ENCODE measurements at places on chromosomes 5 and 9.

DNA sequence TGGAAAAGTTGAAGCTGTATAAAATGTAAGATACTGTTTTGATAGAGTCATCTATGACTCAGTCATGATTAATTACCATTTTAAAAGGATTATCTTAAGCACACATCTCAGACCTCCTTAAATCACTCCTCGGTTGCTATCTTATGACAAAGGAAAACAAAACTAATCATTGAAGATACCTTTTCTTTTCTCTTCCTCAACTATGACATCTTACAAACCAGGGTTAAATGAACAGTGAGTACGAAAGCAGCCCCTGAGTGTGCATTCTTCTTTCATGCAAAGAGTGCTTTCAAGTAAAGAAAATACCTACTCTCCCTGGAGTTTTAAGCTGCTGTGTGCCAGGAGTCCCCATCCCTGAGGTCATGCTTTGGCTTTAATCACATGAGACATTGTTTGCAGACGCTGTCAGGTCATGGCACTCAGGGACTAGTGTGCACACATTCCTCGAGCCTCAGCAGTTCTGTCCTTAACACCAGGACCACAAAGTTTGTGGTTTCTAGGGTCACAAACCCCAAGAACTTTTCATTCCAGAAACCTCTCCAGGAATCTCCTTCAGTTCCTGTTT is 86.7 kb upstream of the ICE1 start:
- DNase-seq: no peak

DNA sequence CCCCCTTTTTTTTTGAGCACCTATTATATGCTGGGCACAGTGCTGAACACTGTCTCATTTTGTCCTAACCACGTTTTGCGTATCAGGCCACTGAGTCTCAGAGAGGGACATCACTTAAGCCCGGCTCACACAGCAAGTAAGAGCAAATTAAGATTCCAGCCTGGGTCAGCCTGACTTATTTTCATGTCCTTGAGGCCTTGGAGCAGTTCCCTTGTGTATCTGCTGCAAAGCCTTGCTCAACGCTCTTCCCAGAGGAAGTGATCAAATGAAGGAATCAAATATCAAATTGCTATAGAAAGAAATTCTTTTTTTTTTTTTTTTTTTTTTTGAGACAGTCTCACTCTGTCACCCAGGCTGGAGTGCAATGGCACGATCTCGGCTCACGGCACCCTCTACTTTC is 30.7 kb downstream of the ERGIC1 start:
- no peak for DNase-seq

DNA sequence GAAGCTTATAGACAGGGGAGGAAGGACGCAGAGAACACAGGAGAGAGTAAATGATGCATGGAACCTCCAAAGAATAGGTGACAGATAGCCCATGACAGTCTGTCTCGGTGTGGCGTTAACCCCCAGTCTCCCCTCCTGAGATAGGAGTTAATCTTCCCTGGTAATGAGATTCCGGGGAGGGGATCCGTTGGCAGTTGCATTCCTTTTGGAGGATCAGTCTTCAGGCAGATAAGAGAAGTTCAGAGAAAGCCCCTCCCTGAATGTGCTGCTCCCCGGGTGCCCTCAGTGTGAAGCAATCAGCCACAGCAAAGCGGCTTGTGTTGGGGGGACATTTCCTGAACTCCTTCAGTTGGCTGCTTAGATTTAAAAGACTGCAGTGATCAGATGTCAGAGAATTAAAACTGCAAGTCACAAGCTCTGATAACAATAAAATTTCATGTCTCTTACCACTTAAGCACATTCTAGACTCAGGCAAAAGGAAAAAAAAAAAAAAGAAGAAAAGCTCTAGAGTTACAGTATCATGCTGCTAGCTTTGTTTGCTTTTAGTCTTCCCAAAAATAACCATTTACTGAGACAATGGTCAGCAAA is 121.1 kb downstream of the EGFLAM start:
- no peak for DNase-seq

- no peak for DNase-seq
These were observed 88.0 kb downstream of the BNC2 start for GRCh38 chr9:16782490-16782889.

GRCh38 chr5:17951392-17952169 is 317.3 kb downstream of the TAF11L14 start:
- DNase-seq: no peak

DNA sequence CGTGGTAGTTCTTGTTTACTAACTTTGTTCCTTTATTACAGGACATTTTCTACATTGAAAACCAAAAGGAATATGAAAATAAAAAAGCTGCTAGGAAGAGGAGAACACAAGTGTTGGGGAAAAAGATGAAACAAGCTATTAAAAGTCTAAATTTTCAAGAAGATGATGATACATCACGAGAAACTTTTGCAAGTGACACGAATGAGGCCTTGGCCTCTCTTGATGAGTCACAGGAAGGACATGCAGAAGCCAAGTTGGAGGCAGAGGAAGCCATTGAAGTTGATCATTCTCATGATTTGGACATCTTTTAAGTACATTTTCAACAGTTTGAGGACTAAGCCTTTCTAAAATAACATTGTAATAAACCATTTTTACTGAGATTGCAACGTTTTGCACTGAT is 23.8 kb downstream of the PHAX start:
- DNase-seq: no peak

- DNase-seq: no peak
These were observed 237.5 kb downstream of the CHSY3 start for GRCh38 chr5:130141659-130142320.

GRCh38 chr5:137281201-137281600 is 217.9 kb downstream of the SPOCK1 start:
- no peak for DNase-seq

GRCh38 chr5:168356592-168356991 is 65.1 kb downstream of the WWC1 start:
- DNase-seq: no peak

- DNase-seq: no peak
These were observed 145.7 kb upstream of the TRPC7 start for GRCh38 chr5:136511046-136511445.

DNA sequence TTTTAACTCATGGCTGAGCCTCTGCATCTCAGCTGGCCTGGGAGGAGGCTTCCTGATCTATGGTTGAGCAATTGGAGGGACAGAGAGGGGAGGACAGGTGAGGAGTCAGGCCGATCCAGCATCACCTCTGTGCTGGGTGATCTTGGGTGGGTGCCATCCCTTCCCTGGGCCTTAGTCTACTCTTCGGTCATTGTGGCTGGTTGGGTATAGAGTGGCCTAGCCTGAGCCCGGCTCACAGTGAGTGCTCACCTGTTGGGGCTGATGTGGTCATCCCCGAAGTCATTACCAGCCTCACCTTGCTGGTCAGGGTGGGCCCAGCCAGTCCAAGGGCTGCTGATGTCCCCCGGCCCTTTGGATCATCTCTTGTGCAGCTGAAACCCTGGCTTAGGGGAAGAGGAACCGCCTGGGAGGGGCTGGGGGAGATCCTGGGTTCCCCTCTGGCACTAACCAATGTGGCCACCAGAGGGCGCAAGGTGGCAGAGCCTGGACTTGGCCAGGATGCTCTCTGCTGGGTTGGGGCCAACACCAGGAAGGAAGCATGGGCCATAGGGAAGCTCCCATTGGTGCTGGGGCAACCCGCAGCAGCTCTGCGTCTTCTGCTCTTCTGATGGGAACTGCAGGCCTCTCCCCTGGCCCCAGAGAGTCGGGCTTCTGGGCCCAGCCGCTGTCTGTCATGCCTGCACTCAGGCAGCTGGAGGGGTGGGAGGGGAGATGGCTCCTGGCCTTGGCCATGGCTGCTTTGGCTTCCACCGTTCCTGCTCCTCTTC is 17.3 kb upstream of the ODF2 start:
- DNase-seq: peak; percentile 83

GRCh38 chr5:142095651-142096330 is 12.8 kb upstream of the NDFIP1 start:
- no peak for DNase-seq

GRCh38 chr5:180596115-180596667 is 4.9 kb upstream of the SCGB3A1 start:
- peak; percentile 36 for DNase-seq

GRCh38 chr5:23740029-23740428 is 232.6 kb downstream of the PRDM9 start:
- DNase-seq: no peak

DNA sequence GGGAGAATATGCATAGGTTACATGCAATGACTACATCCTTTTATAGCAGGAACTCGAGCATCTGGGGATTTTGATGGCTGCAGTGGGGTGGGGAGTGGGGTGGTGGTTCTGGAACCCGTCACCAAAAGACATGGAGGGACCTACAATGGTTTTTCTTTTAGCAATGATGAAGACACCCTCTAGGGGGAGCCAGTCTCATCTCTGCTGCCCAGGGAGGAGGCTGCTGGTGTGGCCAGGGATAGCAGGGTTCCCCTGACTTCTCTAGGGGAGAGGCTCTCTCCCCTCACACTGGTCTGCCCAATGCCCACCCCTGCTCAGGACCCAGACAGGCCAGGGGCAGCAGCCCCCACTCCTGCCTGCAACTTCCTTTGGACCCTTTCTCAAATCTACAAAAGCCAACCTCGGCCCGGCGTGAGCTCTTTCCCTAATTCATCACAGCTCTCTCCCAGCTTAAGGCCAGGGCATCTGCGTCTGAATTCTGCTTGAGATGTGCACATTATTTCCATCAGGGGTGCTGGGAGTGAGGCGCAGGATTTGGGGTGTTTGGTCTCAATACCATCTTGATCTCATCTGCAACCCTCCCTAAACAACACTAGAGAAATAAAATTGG is 73.6 kb upstream of the RETREG1 start:
- no peak for DNase-seq

DNA sequence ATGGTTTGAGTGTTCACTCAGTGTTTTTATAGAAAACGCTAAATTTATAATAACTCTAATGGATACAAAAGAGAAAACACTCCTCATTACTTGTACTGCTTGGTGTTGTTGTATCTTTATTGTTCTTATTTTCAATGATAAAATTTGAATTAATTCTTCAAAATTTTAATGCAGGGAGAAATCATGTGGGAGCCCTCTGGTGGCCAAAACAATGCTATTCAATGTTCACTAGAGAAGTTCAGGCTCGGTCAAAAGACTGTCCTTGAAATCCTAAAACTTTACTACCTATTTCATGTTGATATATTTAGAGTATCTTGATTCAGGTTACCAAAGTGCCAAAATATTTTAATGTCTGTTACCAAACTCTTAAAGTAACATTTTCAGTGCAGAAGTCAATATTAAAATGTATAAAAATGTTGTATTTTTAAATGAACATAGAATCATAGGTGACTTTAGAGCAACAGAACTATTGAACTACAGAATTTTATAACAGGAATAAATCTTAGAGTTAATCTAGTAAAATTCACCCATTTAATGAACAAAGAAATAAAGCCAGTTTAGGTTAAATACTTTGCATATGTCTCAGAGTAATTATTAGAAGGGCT is 1259.8 kb downstream of the PTPRD start:
- no peak for DNase-seq

DNA sequence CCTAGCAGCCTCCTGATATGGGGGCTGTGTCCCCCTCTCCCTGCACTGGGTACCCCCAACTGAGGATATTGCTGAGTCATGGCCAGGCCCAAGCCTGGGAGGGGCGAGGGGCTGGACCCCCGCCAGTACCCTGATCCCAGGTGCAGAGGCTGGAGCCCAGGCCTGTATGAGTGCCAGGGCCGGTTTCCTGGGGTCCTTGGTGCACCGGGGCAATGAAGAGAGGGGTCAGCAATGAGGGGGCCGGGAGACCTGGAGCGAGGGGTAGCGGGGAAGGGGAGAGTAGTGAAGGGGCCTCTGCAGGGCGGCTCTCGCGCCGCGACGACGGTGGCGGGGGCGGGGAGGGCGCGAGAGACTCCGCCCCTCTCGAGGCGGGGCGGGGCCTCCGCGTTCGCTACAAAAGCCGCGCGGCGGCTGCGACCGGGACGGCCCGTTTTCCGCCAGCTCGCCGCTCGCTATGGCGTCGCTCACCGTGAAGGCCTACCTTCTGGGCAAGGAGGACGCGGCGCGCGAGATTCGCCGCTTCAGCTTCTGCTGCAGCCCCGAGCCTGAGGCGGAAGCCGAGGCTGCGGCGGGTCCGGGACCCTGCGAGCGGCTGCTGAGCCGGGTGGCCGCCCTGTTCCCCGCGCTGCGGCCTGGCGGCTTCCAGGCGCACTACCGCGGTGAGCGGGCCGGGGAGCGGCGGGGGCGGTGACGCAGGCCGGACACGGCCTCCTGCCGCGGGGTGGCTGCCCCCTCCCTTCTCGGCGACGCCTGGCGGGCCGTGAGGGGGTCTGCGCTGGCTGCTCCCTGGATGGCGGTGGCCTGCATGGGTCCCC is at the start of gene SQSTM1:
TSS of gene SQSTM1 (plus strand) at position 423 of the 815 bp plus-strand sequence. CDS start at position 455, 32 bp downstream.
- peak; percentile 86 for DNase-seq

- DNase-seq: no peak
These were observed 16.3 kb upstream of the DCP2 start for GRCh38 chr5:112960315-112960714.

DNA sequence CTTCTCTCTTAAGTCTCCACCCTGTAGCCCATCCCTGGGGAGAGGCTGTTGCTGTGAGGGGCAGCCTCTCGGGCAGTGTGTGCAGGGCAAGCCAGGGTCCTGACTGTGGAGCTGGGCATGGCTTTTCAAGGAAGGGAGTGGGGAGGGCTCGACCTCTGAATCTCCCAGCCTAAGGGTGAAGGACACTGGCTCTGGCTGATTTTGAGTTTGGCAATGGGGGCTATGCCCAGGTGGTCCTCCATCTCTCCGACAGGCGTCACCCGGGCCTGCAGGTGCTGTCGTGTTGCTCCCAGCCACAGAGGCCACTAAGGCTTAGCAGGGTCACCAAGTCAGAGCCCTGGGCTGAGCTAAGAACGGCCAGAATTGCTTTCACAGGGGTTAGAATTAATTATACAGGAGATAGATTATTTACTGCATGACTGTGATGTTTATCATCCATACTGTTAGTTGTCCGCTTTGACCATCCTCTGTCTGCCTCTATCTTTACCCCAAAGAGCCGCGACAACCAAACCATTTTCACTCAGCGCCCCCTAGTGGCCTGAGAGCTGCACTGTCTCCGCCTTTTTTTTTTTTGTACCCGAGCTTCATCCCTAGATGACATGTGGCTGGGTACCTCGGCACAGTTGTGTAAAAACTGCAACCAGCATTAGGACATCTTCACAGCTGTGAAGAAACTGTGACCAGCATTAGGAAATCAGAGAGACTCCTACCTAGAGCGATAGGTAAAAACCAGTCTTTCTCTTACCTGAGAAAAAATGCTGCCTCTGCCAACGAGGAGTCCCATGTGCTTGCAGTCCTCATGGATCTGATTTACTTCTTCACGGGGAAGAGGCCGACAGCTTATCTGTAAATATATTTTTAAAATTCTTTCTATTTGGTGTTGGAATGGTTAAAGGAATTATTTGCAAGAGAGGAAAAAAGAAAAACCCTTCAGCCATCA is 44.5 kb downstream of the AGXT2 start:
- peak; percentile 46 for DNase-seq

DNA sequence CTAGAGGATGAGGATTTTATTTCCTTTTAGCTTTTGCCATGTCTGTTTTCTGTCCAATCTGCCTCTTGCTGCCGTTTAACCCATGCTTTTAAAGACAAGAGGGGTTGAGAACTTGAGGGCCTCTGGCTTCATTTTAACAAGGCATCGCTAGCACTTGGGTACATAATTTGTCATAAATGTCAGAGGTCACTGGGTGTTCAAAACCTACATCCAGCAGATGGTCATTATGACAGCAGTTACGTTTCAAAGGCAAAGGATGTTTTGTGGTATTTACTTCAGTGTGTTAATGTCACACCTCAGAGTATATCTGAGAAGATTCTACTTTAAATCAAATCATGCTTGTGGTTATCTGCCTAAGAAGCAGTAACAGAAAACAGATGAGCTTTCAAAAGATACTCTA is 918.3 kb downstream of the NR2F1-AS1 start:
- DNase-seq: no peak

GRCh38 chr5:43039471-43040286 is 440 bp downstream of the ANXA2R start:
- peak; percentile 66 for DNase-seq

GRCh38 chr9:108953983-108954574 is 19.9 kb downstream of the ABITRAM start:
- DNase-seq: no peak

GRCh38 chr5:167626341-167627123 is 664.9 kb upstream of the WWC1 start:
- no peak for DNase-seq

Measured in ureter (tissue), 1 donor.